ENCODE measurements at places on chromosomes 12 and 14.

DNA sequence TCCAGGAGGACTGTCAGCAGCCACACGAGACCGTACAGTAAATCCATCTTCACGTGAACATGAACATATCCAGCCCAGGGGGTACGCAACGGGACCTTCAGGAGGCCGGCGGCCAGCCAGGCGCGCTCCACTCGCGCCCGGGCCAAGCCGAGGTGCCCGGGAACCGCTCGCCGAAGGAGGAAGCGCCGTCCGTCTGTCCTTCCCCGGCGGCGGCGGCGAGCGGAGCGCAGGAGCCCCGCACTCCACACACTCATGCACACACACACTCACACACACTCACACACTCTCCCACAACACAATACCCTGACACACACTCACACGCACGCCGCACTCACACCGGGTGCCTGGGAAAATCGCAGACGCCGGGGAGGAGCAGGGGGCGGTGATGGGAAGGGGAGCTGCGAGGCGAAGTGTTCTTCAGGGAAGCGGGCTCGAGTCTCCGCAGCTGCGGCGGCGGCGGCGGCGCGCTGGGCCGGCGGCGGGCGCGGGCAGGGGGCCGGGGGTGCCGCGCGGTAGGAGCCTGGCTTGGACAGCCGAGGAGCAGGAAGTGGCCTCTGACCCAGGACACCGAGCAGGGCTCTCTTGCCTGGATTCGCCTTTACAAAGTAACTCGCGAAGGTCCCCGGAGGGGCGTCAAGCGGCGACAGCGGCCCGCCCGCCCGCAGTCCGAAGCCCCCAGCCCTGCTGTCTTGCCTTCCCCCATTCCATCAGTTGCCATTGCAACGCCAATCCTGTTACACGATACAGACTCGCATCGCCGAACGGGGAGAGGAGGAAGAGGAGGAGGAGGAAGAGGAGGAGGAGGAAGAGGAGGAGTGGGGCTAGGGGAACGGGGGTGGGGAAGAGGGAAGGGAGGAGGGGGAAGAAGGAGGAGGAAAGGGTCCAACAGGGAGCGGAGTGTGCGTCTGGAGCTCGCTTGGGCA lies 601 bp downstream of the MDGA2 start:
- no peak for DNase-seq

DNA sequence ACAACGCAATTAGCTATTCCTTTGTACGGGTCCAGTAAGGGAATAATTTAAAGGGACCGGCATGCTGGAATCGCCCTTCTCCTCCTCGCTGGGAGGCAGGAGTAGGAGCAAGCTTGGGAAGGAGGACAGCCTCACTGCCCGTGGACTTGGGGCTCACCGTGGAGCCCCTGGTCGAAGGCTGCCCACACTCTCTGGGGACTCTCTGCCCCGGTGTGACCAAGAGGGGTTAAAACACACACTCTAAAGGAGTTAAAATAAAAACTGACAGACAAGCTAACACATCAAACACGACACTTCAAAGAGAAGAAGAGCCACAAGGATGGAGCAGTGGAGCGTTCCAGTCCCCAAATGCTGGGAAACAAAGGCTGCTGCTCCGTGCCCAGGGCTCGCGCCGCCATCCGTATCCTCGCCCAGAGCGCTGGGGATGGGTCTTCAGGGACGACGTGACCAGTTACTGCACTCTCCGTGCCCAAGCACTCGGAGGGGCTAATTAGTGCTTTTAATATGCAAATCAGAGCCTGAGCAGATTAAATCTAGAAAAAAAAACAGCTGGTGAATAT lies 123.3 kb downstream of the PAPOLA start:
- DNase-seq, result no peak

DNA sequence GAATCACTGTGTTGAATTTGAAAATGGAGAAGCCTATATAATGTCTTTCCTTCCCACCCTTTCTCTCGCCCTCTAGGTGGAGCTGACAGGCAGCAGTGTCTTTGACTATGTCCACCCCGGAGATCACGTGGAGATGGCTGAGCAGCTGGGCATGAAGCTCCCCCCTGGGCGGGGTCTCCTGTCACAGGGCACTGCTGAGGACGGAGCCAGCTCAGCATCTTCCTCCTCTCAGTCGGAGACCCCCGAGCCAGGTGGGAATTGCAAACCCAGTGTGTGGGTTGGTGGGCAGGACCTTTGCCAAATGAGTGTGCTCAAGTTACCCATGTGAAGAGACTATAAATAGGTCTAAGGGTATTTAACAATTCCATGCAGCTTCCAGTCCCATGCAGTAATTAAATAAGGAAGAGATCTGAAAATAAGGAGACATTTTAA lies 274.7 kb downstream of the EGLN3 start:
- DNase-seq, result peak; percentile 66

DNA sequence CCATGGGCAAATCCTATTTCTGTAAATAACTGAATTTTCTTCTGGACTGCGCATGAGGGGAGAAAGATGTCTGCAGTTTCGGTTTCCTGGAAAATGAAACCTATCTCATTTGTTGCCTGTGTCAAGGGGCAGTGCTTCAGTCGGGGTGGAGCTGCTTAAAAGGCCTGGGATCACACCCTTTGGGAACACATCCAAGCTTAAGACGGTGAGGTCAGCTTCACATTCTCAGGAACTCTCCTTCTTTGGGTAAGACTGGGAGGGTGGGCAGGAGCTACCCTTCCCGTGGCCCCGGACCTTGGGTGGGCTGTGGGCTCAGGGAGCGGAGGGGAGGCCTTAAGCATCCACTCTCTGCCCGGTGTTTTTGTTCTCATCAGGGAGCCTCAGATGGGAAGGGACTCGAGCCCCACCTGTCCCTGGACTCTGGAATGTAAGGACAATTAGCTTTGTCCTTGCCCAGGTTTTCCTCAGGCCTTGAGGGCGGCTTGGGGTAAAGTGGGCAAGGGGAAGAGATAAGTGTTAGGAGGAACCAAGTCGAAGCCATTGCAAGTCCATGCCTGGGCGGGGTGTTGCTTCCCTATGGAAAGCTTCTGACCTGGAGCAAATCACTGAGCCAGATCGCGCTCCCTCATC lies at the start of gene IFI27:
Gene IFI27 (plus strand): TSS at position 185 of the 630 bp plus-strand sequence.
- DNase-seq, result peak; percentile 46

GRCh38 chr14:63438065-63438757 lies 105.0 kb downstream of the PPP2R5E start:
- peak; percentile 94 for DNase-seq

- DNase-seq, result no peak
Observed at GRCh38 chr12:52241205-52241842, 8.3 kb downstream of the KRT7 start.

GRCh38 chr14:36659010-36659821 lies 2.4 kb upstream of the PAX9 start:
- no peak for DNase-seq

GRCh38 chr14:36254020-36254624 lies 66.3 kb downstream of the MBIP start:
- peak; percentile 35 for DNase-seq

DNA sequence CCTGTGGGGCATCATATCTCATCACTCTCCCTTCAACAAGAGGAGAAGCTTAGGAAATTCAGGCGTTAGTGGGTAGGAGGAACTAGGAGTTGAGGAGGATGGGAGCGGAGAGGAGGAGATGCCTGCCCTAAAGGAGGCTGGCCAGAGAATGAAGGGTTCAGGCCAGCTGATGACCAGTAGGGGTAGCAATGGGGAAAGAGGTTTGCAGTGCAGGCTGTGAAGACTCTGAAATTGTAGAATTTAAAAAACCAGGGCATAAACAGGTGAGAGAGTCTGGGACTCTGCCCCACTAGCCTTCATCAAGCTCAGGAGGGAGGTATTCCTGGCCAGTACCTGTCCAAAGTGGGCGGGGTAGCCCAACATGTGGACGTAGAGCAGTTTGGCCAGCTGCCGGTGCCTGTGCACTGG lies 809 bp downstream of the AP1G2 start:
- DNase-seq, result peak; percentile 64

DNA sequence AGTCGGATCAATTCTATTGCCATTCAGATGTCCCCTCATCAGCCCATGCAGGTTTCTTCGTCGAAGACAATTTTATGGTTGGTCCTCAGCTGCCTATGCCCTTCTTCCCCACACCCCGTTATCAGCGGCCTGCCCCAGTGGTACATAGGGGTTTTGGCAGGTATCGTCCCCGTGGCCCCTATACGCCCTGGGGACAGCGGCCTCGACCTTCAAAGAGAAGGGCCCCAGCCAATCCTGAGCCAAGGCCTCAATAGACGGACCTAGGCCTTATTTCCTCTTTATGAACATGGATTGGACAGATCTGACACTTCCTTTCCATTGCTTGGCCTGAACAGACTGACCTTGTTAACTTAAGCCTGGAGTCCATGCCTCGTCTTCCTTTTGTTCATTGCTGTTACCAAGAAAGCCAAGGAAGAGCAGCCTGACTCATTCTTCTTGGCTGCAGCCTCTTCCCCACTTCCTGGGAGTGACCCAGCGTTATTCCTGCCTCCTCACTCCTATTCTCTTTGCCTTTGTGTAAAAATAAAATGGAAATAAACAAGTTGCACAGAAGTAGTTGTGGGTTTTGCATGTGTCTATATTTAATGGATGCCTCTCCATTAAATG lies 156.5 kb upstream of the AMIGO2 start:
- peak; percentile 89 for DNase-seq

GRCh38 chr12:90250766-90251165 lies 542.1 kb upstream of the ATP2B1 start:
- peak; percentile 38 for DNase-seq

All from GM23248 (cell line).